ENCODE measurements at places on chromosomes 1 and 21.

- no peak for DNase-seq
These were observed 310.6 kb downstream of the DISC1 start for GRCh38 chr1:231936983-231937775.

GRCh38 chr1:168766568-168766967 is 37.6 kb upstream of the DPT start:
- DNase-seq: no peak

GRCh38 chr1:209095627-209096595 is 487.6 kb upstream of the CAMK1G start:
- no peak for DNase-seq

DNA sequence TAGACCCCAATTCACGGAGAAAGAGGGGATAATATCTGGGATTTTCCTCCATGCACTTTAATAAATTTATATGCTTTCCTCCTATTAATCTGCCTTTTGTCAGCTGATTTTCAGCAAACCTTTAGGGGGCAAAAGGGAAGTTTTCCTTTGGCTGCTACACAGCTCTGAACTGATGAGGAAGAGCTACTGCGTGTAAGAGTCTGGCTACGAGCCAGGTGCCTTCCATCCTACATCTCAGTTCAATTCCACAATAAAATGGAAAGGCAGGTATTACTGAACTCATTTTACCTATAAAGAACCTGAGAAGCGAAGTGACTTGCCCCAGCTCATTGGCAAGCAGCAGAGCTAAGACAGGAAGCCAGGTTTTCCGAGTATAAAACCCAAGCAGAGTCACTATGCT is 28.3 kb upstream of the ZNF326 start:
- DNase-seq: no peak

DNA sequence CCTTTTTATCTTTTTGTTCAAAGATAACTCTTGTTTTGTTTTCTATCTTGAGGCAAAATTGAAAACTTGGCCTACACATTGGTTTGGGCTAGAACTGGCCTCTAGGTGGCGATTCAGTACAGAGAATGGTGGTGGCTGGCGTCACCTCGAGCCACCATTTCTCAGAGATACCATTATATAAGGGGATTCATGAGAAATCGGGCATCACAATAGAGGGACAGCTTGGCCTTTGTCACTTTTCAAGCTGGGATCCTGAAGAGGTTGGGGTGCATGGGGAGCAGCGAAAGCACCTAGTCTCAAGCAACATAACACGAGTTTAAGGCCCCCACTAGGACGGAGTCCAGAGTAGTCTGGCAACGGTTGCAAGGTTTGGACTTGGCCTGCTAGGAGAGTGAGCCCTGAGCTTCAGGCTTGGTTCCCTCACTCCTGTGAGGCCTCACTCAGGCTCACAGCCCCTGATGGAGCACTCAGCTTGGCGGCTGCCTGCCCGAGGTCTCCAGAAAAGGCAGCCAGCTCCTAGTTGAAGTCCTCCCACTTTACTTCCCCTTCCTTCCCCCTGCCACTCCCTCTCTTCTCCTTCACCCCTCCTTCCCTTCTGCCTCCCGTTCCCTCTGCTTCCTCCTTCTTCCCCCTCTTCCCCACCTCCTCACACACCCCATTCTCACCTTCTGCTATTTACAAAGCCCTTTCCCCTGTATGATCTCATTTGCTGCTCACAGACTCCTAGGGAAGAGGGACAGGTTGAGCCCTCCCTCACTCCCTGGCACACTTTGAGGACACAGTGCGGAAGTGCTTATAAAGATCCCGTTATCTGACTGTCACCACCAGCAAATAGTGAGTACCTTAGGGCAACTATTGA is 67.8 kb downstream of the LRIG2 start:
- DNase-seq: no peak

- DNase-seq: no peak
These were observed 60.8 kb upstream of the PRKACB start for GRCh38 chr1:84083307-84083706.

- no peak for DNase-seq
These were observed 48.5 kb upstream of the B3GALT5 start for GRCh38 chr21:39564200-39564599.

GRCh38 chr1:186798960-186799688 is 29.6 kb upstream of the PLA2G4A start:
- no peak for DNase-seq

- DNase-seq: no peak
These were observed 79.7 kb downstream of the SMYD2 start for GRCh38 chr1:214360525-214361164.

DNA sequence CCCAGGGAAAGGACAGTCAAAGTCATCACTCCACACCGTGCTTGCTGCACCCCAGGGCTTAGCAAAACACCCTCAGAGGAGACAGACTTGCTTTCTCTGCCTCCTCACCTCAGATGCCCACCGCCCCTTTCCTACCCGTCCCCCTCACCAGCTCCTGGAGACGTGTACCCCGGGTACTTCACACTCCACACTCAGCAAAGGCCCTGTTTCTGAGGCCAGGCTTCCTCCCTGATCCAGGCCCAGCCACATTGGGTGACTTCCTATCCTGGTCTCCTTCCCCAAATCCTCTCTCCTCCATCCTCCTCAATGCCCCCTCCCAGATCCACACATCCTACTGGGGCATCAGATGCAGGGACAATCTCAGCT is 116.7 kb downstream of the DMRTB1 start:
- no peak for DNase-seq

DNA sequence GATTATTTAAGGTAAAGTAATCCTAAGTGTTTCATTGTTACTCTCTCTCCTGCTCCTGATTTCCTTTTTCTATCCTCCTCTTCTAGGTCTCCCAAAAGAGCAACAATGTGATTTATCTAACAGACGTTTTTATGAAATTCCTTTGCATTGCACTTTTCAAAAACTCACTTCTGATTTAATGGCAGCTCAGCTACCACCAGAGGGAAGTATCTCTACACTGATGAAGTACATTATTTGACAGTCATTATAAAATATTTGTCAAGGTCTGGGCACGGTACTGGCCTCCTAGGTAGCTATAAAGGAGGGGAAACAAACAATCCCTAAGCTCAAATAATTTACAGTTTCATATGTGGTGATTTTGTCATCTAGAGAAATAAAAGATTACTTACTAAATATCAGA is 15.6 kb downstream of the TMPRSS15 start:
- DNase-seq: no peak

- no peak for DNase-seq
These were observed at the start of gene PTGFR for GRCh38 chr1:78490861-78491450. Gene PTGFR, plus strand, starts transcription at chr1:78490974. Its CDS starts 1,770 bp downstream, at chr1:78492744.

- no peak for DNase-seq
These were observed 88.1 kb downstream of the COP1 start for GRCh38 chr1:176118985-176119384.

Measured in stimulated activated CD8-positive, alpha-beta memory T cell treated with anti-CD3 and anti-CD28 coated beads, Interleukin-7, amount 100 ng/mL, for 1 hour (primary cell).